ENCODE measurements at places on chromosomes 13 and 19. TPM values are rescaled to one million over a fixed set of nuclear protein-coding genes. Genes with fewer than 3 reads are reported as not detected.
A peak's percentile ranks its signal among the peaks of the same experiment; 100 is the strongest.

Gene UGGT2
- total RNA-seq: 9.8 TPM

Gene ZNF850
- 7.9 TPM for total RNA-seq

Gene USHBP1
- total RNA-seq: 7.0 TPM

Gene KASH5
- not detected for total RNA-seq

Gene PRTN3
- not detected for total RNA-seq

Gene SMIM17
- not detected for total RNA-seq

Gene LGALS14
- total RNA-seq: not detected

Gene FBXO17
- 2.5 TPM for total RNA-seq

Gene ZNF28
- total RNA-seq: 8.7 TPM

Gene FGF21
- not detected for total RNA-seq

Gene DCLK1
- total RNA-seq: 7.1 TPM

Gene SPACA4
- total RNA-seq: not detected

Gene CLDND2
- total RNA-seq: 1.5 TPM

DNA sequence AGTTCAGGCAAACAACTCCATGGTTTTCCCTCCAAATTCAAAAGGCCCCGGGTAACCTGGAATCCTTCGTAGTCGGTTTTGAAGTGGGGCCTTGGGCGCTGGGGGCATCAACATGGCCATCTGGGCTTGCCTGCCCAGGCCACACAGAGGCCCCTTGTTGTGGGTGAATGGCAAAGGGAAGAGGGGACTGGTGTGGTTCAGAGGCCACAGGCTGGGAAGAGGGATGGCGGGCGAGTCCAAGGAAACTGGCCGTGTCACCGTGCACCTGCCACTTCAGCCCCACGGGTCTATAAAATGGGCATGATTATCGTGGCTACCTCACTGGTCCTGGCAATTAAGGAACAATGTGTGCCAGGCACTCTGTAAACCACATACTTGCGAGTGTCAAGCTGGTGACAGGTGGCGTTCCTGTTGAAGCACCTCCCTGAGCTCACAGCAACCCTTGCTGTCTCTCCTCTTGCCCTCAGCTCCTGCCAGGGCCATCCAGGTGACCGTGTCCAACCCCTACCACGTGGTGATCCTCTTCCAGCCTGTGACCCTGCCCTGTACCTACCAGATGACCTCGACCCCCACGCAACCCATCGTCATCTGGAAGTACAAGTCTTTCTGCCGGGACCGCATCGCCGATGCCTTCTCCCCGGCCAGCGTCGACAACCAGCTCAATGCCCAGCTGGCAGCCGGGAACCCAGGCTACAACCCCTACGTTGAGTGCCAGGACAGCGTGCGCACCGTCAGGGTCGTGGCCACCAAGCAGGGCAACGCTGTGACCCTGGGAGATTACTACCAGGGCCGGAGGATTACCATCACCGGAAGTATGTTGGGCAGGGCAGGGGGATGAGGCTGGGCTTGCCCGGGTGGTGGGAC lies 1.3 kb downstream of the LSR start:
- H3K36me3 ChIP-seq: no peaks in the 10 kb centered on the region
- no peak overlapping the region for H3K27ac ChIP-seq

DNA sequence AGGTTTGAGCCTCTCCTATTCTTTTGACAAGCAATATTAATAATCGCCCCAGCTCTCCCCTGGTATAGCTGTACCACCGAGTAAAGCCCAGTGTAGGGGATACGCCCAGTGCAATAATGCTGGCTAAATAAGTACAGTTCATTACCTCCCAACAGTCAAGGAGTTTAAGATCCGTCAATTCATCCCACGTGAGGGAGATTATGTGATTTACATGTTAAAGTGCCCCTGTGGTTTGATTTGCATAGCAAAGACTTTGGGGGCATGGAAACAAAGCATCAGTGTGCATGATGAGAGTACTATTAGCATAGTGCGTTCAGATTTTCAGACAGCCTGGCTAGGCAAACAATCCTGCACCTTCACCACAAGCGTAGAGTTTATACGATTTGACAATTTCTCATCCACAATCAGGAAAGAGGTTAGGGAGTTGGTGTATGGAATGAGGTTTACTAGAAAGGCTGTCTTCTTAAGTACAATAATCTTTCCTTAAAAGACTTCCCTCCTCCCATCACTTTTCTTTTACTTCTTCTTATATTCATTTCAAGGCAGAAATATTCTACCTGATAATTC lies 754.0 kb downstream of the DIAPH3 start:
- DNase-seq: no peak
- no peaks in the 10 kb centered on the region for H3K36me3 ChIP-seq
- H3K27ac ChIP-seq: no peak overlapping the region

GRCh38 chr19:755063-755462 lies 4.2 kb downstream of the MISP start:
- H3K27ac ChIP-seq: no peak overlapping the region
- peaks cover 14% of the 10 kb centered on the region for H3K27me3 ChIP-seq
- no peak for DNase-seq

- no peak overlapping the region for H3K4me3 ChIP-seq
- H3K36me3 ChIP-seq: peaks cover 25% of the 10 kb centered on the region
- H3K27ac ChIP-seq: no peak overlapping the region
- no peaks in the 10 kb centered on the region for H3K27me3 ChIP-seq
- H3K4me1 ChIP-seq: peaks cover 19% of the 10 kb centered on the region
- DNase-seq: no peak
Measured at GRCh38 chr19:47671499-47671898, 41.7 kb upstream of the EHD2 start.

GRCh38 chr13:113116871-113117271 lies 5.7 kb upstream of the F10 start:
- no peak overlapping the region for H3K27ac ChIP-seq
- H3K4me1 ChIP-seq: no peaks in the 10 kb centered on the region
- H3K4me3 ChIP-seq: no peak overlapping the region
- no peak for DNase-seq

GRCh38 chr19:19527674-19528625 lies 761 bp upstream of the YJEFN3 start:
- no peaks in the 10 kb centered on the region for H3K27me3 ChIP-seq
- no peak overlapping the region for H3K4me3 ChIP-seq
- no peaks in the 10 kb centered on the region for H3K36me3 ChIP-seq

DNA sequence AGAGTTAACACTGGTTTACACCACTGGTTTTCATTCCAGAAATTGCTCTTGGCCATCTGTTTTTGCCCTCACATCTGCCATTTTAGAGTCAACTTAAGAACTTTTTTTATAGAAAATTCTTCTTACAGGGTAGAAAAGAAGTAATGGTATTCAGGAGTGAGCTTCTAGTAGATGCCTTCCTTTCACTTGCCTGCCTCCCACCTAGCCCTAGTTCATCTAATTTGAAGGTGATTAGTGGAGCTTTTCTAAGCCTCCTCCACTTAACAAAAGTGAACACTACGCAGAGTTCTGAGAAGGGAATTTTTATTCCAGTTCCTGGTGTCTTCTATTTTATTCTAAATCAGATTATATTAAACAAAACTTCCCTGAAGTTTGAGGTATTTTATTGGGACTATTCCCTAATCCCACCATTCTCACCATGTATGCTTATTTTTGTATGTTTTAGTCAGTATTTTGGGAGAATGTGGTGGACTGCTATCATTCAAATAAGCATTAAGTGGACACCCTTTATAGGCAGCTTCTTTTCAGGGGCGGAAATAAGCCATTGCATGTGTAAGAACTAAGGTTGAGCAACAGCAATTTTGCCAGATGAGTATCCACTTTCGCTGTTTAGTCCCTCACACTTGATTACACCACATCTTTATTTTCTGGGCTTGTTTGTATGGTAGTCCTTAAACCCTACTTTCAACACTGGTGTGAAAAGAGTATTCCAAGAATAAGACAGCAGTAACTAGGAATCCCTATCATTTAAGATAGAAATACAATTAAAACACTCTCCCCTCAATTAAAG lies 156.9 kb downstream of the ENOX1 start:
- no peak for DNase-seq
- H3K36me3 ChIP-seq: no peaks in the 10 kb centered on the region
- no peak overlapping the region for H3K27ac ChIP-seq
- no peak overlapping the region for H3K4me3 ChIP-seq
- H3K4me1 ChIP-seq: peaks cover 4% of the 10 kb centered on the region

- no peaks in the 10 kb centered on the region for H3K36me3 ChIP-seq
- DNase-seq: no peak
- peak overlapping the region; percentile 81 for H3K4me3 ChIP-seq
- H3K4me1 ChIP-seq: peaks cover 27% of the 10 kb centered on the region
- H3K27ac ChIP-seq: peak overlapping the region; percentile 83
Measured at GRCh38 chr13:36819739-36820090, 693 bp downstream of the RFXAP start.

GRCh38 chr13:43472980-43473379 lies 313.8 kb downstream of the ENOX1 start:
- H3K27me3 ChIP-seq: no peaks in the 10 kb centered on the region
- no peak overlapping the region for H3K27ac ChIP-seq
- no peak overlapping the region for H3K4me3 ChIP-seq
- no peaks in the 10 kb centered on the region for H3K36me3 ChIP-seq

DNA sequence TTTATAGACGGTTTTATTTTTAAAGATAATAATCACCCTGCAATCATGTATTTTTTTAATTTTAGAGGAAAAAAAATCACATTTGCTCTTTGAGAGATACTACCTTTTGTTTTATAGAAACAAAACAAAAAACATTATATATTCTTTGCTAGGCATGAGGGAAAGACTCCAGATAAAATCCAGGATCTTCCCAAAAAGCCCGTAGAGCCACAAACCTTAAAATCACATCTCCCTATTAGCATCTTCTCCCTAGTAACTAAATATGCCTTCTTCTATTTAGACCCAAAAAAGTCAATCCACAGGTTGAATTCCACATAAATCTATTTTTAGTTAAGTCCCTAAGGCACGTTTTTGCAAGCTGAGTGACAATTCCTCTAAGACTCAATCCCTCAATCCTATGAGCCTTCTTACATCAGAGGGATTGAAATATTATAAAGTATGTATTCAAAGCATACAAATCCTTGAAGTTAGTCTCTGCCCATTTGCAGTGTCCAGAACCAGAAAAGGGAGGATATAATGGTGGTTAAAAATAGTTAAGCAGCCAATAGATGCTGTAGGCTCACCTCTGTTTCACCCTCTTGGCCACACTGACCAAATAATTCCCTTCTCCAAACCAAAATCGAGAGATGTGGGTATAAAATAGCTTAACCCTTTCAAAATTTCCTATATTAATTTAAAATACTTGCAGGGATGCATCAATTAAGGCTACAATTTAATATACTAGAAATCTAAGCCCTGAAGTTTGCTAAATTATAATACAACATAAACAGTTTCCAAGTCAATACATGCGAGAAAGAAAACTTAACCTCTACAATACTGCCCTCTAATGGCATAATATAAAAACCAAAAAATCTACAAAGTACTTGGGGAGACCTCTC lies 64.0 kb downstream of the SERP2 start:
- H3K27ac ChIP-seq: peak overlapping the region; percentile 87
- H3K4me3 ChIP-seq: peak overlapping the region; percentile 90
- DNase-seq: no peak
- H3K27me3 ChIP-seq: no peaks in the 10 kb centered on the region
- peaks cover 18% of the 10 kb centered on the region for H3K36me3 ChIP-seq

DNA sequence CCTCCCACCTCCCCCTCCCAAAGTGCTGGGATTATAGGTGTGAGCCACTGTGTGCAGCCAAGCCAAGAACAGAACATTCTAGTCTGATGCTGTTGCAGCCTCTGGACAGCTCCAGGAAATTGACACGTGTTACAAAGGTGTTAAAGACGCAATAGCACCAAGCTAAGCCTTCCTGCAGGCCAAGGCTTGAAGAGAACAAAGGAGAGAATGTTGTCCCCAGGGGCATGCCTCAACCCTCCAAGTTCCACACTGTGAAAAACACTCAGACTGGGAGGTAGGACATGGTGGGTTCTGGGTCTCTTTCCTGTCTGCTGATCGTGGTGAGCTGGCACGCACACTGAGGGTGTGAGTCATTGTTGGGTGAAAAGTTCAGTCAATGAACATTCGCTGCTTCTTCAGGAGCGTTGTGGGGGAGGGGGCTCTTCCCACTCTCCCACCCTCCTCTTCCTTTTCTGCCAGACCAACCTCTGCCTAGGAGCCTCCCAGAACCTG lies 5.3 kb upstream of the PTPRS start:
- no peak overlapping the region for H3K4me3 ChIP-seq
- H3K27ac ChIP-seq: no peak overlapping the region
- no peak for DNase-seq
- H3K27me3 ChIP-seq: peaks cover 28% of the 10 kb centered on the region
- H3K36me3 ChIP-seq: no peaks in the 10 kb centered on the region
- no peaks in the 10 kb centered on the region for H3K4me1 ChIP-seq

DNA sequence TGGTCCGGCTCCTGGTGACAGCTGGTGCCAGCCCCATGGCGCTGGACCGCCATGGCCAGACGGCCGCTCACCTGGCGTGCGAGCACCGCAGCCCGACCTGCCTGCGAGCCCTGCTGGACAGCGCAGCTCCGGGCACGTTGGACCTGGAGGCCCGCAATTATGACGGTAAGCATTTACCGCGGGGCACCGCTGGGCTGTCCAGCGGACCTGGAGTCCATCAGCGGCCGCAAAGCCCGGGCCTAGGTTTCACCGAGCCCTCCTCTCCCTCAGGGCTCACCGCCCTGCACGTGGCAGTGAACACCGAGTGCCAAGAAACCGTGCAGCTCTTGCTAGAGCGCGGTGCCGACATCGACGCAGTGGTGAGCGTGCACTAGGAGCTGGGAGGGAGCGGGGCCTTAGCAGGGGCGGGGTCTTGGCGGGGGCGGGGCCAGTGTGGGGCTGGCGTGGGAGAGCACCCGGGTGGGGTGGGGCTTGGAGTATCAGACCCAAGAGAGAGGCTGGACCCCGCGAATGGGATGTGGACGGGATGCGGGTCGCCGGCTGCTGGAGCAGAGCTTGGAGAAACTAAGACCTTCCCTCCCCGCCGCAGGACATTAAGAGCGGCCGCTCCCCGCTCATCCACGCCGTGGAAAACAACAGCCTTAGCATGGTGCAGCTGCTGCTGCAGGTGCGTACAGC lies 8.7 kb downstream of the BCL3 start:
- H3K27me3 ChIP-seq: no peaks in the 10 kb centered on the region
- H3K27ac ChIP-seq: peak overlapping the region; percentile 86

GRCh38 chr19:54178581-54179261 lies 5.8 kb upstream of the TMC4 start:
- H3K4me3 ChIP-seq: no peak overlapping the region
- H3K27ac ChIP-seq: no peak overlapping the region

GRCh38 chr19:7535998-7536695 lies 630 bp downstream of the PNPLA6 start:
- DNase-seq: no peak
- H3K4me1 ChIP-seq: no peaks in the 10 kb centered on the region
- H3K4me3 ChIP-seq: peak overlapping the region; percentile 98
- H3K27me3 ChIP-seq: no peaks in the 10 kb centered on the region

DNA sequence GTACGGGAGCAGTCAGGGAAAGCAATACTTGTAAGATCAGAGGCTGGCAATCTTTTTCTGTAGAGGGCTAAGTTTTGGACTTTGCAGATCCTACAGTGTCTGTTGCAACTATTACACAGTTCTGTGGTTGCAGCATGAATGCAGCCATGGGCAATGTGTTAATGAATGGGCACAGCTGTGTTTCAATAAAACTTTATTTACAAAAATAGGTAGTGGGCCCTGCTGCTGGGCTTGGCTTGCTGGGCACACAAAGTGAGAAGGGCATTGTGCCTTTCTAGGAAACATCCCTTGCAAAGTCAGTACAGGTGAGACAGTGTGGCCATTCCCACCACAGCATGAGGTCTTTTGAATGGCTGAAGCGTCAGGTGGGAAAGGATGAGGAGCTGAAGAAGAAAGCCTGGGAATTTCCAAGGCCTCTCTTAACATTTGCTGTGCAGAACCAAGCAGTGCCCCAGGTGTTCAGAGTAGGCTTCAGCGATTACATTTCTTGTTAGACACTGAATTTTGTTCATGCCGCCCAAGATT lies 9.1 kb downstream of the KL start:
- no peak for DNase-seq
- H3K36me3 ChIP-seq: no peaks in the 10 kb centered on the region
- no peaks in the 10 kb centered on the region for H3K4me1 ChIP-seq
- H3K27me3 ChIP-seq: no peaks in the 10 kb centered on the region
- no peak overlapping the region for H3K4me3 ChIP-seq

Data from heart right ventricle (tissue), 16 donors.